ENCODE measurements at places on chromosomes 4 and X.

- no peak for DNase-seq
Observed at GRCh38 chr4:17436750-17437090, 75.2 kb downstream of the QDPR start.

DNA sequence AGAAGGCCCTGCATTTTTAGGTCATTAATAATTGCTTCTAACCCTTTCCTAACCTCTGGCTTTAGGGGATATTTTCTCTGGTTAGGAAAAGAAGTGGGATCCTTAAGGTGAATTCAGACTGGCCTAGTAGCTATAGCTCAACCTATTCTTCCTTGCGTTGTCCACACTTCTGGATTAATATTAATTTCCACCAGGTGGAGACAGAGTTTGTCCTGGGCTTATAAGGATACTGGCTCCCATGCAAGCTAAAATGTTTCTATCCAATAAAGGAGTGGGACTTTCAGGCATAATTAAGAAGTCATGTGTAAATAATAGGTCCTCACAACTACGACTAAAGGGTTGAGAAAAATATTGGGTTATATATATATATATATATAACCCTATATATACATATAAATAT, 860.0 kb upstream of the POU3F4 start:
- no peak for DNase-seq

GRCh38 chr4:100174985-100175383, 15.3 kb downstream of the DDIT4L start:
- DNase-seq, result no peak

GRCh38 chr4:5019796-5020195, 538 bp upstream of the CYTL1 start:
- no peak for DNase-seq

DNA sequence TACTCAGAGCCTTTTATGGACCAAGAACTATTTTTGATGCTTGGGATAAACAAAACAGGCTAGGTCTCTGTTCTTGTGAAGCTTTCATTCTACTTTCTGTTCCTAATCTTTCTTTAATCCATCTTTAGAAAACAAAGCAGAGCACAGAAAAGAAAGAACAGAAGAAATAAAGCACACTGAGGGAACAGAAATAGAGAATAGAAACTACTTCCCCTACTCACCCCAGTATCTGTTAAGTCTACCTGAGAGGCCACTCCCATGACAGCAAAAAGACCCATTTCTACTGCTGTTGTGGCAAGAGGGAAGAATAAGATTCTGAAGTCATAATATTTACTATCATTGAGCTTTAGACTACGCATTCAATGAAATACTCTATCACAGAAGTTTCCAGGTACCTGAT, 9.2 kb downstream of the RFC1 start:
- DNase-seq, result no peak

DNA sequence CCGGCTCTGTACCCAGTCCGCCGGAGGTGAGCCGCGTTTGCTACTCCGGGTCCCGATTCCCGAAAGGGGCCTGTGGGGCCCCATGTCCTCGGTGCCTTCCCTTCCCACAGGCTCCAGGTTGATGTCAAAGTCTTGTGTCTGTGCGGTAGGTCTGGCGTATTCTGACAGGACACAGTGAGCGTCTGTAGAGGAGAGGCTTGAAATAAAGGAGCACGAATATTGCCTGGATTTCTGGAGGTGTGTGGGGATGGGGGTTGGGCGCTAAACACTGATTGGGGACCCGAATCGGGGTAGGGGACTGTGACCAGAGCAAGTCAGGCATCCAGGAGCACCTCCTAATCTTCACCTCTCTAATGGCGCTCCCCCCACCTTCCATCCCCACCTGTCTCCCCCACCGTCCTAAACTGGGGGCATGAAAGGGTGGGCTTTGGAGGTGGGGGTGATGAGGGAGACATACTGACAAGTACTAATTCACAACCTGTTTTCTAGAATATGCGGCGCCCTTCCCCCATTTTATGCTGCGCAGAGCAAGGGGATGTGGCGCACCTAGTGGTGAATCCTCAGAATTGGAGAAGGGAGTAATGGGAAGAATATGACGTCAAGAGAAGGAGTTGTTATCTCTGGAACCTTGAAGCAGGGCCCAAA, 855 bp downstream of the GPRASP2 start:
- DNase-seq, result no peak

DNA sequence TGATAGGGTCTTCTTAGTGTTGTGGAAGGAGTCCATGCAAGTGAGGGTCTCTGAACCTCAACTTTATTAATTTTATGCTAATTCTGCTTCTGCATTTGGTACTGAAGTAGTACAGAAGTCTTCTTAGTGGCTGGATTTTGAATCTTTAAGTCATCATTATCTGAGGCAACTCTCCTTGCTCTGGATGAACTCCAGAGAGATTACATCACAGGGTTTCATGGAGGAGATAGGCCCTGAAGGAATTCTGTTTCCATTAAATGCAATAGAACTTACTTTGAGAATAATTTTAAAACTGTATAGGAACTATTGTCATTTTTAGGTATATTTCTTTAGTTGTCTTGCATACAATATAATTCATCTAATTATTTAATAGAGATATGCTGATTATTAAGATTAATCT, 451.2 kb downstream of the FAT4 start:
- DNase-seq, result no peak

- DNase-seq, result no peak
Observed at GRCh38 chrX:140817943-140818342, 108.4 kb downstream of the LINC00632 start.

- DNase-seq, result no peak
Observed at GRCh38 chr4:24568425-24568824, 15.9 kb downstream of the DHX15 start.

- no peak for DNase-seq
Observed at GRCh38 chrX:41096339-41096955, 11.2 kb downstream of the USP9X start.

GRCh38 chr4:80071604-80072227, 1.3 kb downstream of the ANTXR2 start:
- no peak for DNase-seq

DNA sequence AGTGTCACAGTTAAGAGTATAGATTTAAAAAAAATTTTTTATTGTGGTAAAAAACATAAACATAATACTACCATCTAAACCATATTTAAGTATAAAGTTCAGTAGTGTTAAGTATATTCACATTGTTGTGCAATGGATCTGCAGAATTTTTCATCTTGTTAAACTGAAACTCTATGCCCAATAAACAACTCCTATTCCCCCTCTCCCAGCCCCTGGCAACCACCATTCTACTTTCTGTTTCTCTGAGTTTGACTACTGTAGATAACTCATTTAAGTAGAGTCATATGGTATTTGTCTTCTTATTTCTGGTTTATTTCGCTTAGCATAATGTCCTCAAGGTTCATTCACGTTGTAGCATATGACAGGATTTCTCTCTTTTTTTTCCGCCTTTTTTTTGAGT, 112.4 kb downstream of the PTTG2 start:
- no peak for DNase-seq

DNA sequence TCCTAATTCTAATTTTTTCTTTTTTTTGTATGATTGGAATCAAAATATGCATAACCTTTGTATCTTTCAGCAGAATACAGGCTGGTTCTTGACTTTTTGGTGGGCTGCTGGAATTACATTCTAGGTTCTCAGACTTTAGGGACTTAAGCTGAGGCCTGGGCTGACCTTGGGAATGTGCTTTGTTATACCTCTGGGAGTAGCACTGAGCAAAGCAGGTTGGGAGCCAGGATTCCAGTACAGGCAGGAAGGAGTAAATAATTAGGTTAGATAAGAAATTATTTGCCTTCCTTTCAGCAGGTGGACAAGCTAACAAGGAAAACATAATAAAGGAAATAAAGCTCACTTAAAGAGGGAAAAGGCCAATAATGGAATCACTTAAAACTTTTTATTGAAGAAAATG, 49.9 kb upstream of the SLC4A4 start:
- no peak for DNase-seq

DNA sequence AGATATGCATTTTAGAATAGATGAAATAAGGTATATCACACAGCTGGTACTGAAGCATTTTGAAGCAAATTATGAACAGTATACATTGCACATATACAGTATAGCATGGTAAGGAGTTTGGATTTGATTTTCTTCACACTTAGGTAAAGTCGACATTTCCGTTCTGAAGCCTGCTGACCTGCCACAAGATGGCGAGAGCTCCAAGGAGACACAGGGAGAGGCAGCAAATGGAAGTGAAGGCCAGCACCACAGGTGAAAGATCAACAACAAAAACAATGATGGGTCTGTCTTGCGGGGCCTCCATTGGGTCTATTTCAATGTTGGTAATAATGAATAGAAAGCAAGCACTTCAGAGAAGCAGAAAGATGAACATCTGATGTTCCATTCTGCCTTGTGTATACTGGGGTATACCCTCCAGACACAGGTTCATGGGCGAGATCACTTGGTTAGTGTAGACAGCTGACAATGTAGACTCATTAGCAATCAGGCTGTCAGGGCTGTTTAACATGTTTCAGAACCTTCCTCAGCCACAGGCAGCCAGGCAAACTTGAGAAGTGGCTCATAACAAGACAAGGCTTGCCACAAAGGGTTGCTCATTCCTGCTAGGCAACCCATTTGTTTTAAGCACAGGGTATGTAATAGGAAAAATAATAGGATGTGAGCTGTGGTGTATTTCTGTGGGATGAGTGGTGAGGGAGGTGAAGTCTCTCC, 21.4 kb upstream of the NOX1 start:
- DNase-seq, result peak; percentile 0

DNA sequence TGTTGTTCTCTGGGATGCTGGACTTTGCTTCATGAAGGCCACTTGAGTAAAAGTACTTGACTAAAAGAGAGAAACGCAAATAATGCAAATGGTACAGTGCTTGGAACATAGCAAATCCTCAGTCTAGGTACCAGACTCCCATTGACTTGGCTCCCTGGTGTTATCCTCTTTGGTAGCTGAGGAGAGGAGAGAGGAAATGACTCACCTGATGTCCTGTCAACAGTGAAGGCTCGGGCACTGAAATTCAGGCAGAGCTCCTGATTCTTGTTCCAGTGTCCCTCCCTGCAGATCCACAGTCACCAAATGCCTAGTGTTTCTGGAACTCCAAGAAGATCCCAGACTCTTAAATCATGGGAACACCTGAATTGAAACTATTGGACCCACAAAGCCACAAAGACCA, 22.5 kb upstream of the TCEAL4 start:
- DNase-seq, result no peak

DNA sequence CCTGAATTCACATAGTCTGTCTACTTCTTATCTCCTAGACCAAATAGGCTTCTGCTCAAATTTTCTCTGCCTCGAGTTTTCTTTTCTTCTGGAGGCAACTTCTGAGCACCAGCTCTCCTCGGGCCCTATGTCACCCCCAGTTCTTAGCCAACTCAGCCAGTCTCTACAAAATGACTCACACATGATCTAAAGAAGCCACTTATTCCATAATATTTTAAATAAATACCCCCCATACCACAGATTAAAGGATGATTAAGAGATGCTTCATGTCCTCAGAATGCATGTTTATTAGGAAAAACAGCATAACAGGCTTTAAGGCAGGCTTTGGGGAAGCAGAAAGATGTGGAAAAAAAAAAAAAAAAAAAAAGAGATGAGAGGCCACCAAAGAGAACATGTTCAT, 36.6 kb upstream of the DDX53 start:
- DNase-seq, result no peak

DNA sequence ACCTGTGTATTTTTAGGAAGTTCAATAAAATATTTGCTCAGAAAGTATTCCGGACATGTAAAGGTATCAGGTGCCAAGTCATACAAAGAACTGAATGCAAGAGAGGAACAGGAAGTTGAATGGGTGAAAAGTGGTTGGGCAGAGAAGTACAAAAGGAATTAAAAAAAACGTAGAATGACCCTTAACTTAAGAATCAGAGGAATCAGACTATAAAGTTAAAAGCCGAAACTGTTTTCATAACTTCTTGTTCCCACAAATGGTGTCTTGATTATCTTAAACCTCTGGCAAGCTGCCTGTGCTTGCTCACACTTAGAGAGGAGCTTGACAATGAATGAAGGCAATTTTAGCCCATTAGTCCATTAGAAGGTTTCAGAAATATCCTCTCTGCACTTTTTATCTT, 81.6 kb upstream of the HHIP start:
- DNase-seq, result no peak

GRCh38 chr4:81845761-81846160, 374.1 kb upstream of the RASGEF1B start:
- no peak for DNase-seq

- no peak for DNase-seq
Observed at GRCh38 chr4:182265881-182266280, 22.7 kb downstream of the TENM3 start.

GRCh38 chr4:170671171-170671570, 581.4 kb upstream of the AADAT start:
- DNase-seq, result no peak

Measured in stimulated activated CD4-positive, alpha-beta T cell treated with anti-CD3 and anti-CD28 coated beads, Interleukin-2, amount 100 ng/mL, for 4 hours (primary cell).